ENCODE measurements at places on chromosomes 3 and 15. TPM values are rescaled to one million over a fixed set of nuclear protein-coding genes. Genes with fewer than 3 reads are reported as not detected.
A peak's percentile ranks its signal among the peaks of the same experiment; 100 is the strongest.

Gene ATP13A5
- not detected for total RNA-seq

Gene CPNE9
- 0.15 TPM for total RNA-seq

Gene ANKRD28
- 20.3 TPM for total RNA-seq

Gene RUVBL1
- total RNA-seq: 81.2 TPM

Gene BTLA
- total RNA-seq: not detected

Gene MST1R
- 5.8 TPM for total RNA-seq

Gene SLC22A13
- total RNA-seq: 0.33 TPM

- no peak overlapping the region for H3K27ac ChIP-seq
- H3K27me3 ChIP-seq: no peaks in the 10 kb centered on the region
- no peaks in the 10 kb centered on the region for H3K36me3 ChIP-seq
- H3K4me3 ChIP-seq: no peak overlapping the region
- peak; percentile 79 for DNase-seq
These were observed 1.6 kb upstream of the SEMA3B start for GRCh38 chr3:50267280-50267913.

DNA sequence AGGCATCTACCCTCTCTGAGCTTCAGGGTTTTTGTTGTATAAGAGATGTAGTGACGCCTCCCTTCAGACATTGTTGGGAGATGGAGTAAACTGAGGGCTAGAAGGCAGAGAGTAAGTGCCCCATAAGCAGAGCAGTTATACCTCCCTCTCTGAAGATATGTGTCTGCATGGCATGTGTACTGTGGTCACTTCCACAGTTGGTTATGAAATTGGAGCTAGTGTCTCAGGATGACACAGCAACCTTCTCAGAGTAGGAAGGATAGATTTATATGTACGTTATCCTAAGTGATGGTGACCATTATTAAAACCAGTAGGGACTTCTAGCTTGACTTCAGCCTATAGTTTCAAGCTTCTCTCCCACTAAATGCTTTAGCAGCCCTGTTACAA, 17.9 kb downstream of the PXK start:
- no peaks in the 10 kb centered on the region for H3K36me3 ChIP-seq
- no peak overlapping the region for H3K4me3 ChIP-seq
- H3K27me3 ChIP-seq: no peaks in the 10 kb centered on the region
- no peak for DNase-seq

- DNase-seq: no peak
- H3K27me3 ChIP-seq: no peaks in the 10 kb centered on the region
- H3K4me3 ChIP-seq: no peak overlapping the region
- no peaks in the 10 kb centered on the region for H3K4me1 ChIP-seq
- no peak overlapping the region for H3K27ac ChIP-seq
These were observed 259.8 kb upstream of the WNT5A start for GRCh38 chr3:55746808-55747413.

- H3K4me1 ChIP-seq: no peaks in the 10 kb centered on the region
- DNase-seq: no peak
- no peaks in the 10 kb centered on the region for H3K36me3 ChIP-seq
- no peaks in the 10 kb centered on the region for H3K27me3 ChIP-seq
- no peak overlapping the region for H3K4me3 ChIP-seq
These were observed 988.4 kb downstream of the TBL1XR1 start for GRCh38 chr3:176208915-176209314.

DNA sequence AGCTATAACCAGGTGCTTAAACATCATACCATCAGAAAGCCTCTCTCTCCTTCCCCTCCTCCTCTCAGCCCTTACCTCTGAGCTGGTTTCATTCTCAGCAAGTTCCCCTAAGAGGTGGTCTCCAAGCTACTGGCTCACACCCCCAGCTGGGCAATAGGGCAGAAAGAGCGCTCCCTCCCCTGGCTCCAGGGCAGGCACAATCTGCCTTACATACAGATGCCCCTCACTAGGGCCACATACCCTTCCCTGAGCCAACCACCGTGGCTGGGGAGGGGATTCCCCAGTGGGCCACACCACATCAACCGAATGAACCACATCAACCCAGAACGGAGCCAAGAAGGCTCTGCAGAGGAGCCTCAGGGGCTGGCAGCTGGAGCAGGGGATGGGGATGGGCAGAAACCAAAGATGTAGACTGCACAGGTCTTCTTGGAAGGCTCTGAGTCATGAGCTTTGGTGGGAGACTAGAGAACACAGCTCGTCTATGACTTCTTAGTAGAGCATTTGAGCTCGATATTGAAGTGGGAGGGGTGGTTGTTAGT, 4.6 kb upstream of the FBLN2 start:
- H3K4me3 ChIP-seq: no peak overlapping the region
- H3K27me3 ChIP-seq: no peaks in the 10 kb centered on the region
- no peak for DNase-seq
- H3K27ac ChIP-seq: no peak overlapping the region
- H3K4me1 ChIP-seq: peaks cover 9% of the 10 kb centered on the region
- H3K36me3 ChIP-seq: no peaks in the 10 kb centered on the region

GRCh38 chr15:87712211-87712610, 544.3 kb downstream of the NTRK3 start:
- H3K27me3 ChIP-seq: peaks cover 8% of the 10 kb centered on the region
- H3K4me1 ChIP-seq: no peaks in the 10 kb centered on the region
- DNase-seq: no peak

DNA sequence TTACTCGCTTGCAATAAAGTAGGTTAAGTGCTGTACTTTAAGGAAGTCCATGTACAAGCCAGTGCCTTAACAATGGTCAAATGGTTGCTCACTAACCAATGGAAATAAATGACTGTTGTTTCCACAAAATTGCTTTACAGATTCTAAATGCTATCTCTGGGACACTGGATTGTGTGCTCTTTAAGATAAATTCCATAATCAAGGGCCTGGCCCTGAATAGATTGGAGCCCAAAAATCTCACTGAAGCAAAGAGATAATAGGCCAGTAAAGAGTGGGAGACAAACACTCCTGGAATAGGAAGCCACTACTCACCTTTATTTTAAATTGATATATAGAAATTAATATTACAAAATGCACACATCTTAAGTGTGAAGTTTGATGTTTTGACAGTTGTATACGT, 62.4 kb upstream of the GOLGA6B start:
- H3K4me3 ChIP-seq: no peak overlapping the region
- H3K4me1 ChIP-seq: no peaks in the 10 kb centered on the region
- peaks cover 17% of the 10 kb centered on the region for H3K36me3 ChIP-seq

DNA sequence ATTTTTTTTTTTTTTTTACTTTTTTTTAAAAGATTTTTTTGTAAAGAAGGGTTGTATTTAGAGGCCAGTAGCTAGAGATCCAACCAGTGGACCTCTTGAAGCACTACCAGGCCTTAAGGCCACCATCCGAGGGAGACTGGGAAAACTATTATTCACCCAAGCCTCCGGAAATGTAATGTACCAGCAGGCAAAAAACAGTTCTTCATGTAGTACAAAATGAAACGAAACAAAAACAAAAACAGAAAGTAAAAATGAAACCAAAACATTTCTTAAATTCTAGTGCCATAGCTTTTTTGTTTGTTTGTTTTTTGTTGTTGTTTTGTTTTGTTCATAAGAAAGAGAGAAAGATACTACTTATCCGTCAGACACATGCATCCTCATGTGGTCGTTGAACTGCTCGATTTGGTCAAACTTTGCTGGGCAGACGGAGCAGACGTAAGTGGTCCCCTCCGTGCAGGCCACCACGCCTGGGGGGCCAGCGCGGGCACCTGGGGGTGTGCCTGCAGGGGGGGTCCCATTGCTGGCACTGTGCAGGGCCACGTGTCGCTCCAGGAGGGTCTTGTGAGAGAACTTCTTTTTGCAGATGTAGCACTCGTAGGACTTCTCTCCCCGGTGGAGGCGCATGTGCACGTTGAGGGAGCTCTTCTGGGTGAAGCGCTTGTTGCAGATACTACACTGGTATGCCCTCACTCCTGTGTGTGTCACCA, 45.0 kb downstream of the TIGIT start:
- no peak overlapping the region for H3K4me3 ChIP-seq
- no peak for DNase-seq
- H3K4me1 ChIP-seq: no peaks in the 10 kb centered on the region
- no peaks in the 10 kb centered on the region for H3K36me3 ChIP-seq
- no peak overlapping the region for H3K27ac ChIP-seq

- H3K27ac ChIP-seq: peak overlapping the region; percentile 14
- H3K4me3 ChIP-seq: no peak overlapping the region
- DNase-seq: no peak
- no peaks in the 10 kb centered on the region for H3K4me1 ChIP-seq
These were observed 255.3 kb upstream of the LRTM1 start for GRCh38 chr3:55183201-55183600.

- H3K4me1 ChIP-seq: no peaks in the 10 kb centered on the region
- no peaks in the 10 kb centered on the region for H3K36me3 ChIP-seq
- H3K27ac ChIP-seq: no peak overlapping the region
- peaks cover 13% of the 10 kb centered on the region for H3K27me3 ChIP-seq
- no peak overlapping the region for H3K4me3 ChIP-seq
These were observed 19.5 kb upstream of the LAMP3 start for GRCh38 chr3:183182073-183182472.

DNA sequence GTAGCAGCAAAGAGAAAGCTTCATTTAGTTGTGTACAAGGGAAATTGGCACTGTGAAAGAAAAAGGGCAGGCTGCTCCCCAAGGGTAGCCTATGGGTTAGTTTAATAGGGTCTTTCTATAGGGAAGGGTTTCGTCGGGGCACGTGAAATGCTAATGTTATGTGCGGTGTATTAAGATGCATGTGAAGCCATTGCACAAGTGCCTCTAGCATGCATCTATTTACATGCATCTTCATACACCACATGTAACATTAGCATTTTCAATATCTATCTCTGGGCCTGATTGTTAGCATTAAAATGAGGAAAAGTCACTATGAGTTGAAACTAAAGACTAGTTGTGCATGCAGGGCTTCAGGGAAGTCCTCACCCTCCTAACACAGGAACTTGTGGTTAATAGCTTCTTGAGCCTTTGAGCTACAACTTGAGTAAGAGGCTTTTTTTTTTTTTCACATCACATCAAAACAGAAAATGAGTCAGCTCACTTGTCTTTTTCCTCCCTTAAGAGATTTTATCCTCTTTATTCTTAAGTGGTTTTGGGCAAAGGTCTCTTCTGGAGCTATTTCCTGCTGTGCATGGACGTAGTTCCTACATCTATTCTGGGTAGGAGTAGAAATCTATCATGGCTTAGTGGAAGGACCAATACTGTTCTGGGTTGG, 613.4 kb downstream of the ZPLD1 start:
- no peaks in the 10 kb centered on the region for H3K4me1 ChIP-seq
- H3K4me3 ChIP-seq: no peak overlapping the region
- H3K27me3 ChIP-seq: no peaks in the 10 kb centered on the region
- H3K27ac ChIP-seq: no peak overlapping the region
- DNase-seq: no peak
- H3K36me3 ChIP-seq: no peaks in the 10 kb centered on the region

GRCh38 chr15:61133361-61133760, 95.7 kb downstream of the RORA start:
- H3K4me1 ChIP-seq: no peaks in the 10 kb centered on the region
- no peaks in the 10 kb centered on the region for H3K27me3 ChIP-seq
- no peak overlapping the region for H3K4me3 ChIP-seq
- H3K36me3 ChIP-seq: no peaks in the 10 kb centered on the region
- H3K27ac ChIP-seq: no peak overlapping the region

- no peaks in the 10 kb centered on the region for H3K36me3 ChIP-seq
- no peaks in the 10 kb centered on the region for H3K27me3 ChIP-seq
- no peaks in the 10 kb centered on the region for H3K4me1 ChIP-seq
These were observed 74.7 kb downstream of the DPPA2 start for GRCh38 chr3:109241459-109242186.

DNA sequence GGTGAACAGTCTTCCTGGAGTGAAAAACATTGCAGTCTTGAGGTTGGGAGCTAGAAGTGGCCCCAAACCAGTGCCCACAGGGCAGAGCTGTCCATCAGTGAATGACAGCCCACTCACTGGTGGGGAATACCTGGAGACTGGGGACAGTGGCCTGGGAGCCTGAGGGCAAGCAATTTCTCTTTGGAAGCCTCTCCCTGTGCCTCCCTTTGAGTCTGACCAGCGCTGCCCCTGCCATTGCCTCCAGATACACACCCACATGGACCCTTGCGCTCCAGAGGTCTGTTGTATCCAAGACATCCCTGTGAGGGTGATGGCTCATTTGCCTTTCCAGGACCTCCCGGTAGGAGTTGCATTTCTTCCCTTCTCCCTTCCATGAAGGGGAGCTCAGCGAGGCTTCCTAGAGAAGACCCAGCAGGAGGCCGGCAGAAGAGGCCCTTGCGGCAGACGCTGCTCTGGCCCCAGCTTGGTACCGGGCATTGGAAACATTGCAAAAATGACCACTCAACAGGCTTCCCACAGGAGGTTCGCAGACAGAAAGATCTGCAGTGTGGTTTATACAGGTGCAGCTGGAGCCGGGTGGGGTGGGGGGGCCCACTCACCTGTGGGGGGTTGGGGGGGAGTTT, 38.5 kb downstream of the KLF13 start:
- DNase-seq: no peak
- H3K27ac ChIP-seq: no peak overlapping the region
- H3K27me3 ChIP-seq: no peaks in the 10 kb centered on the region
- no peaks in the 10 kb centered on the region for H3K36me3 ChIP-seq

DNA sequence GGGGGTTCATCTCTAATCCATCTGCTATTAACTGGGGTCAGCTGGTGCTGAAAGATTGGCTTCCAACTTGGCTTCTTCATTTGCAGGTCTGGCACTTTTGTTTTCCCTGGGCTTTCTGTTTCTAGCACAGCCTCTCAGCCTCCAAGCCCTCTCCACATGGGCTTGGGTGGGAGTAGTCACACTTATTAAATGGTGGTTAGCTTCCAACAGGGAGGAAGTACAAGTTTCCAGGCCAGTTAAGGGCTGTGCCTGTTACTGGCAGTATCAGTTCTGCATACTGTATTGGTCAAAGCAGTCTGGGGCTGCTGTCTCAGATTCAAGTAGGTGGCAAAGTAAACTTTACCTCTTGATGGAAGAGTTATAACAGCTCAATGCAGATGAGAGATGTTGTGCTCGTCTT, 627.1 kb upstream of the CCDC54 start:
- no peak overlapping the region for H3K4me3 ChIP-seq
- no peak overlapping the region for H3K27ac ChIP-seq
- H3K4me1 ChIP-seq: no peaks in the 10 kb centered on the region
- no peaks in the 10 kb centered on the region for H3K27me3 ChIP-seq
- no peaks in the 10 kb centered on the region for H3K36me3 ChIP-seq

DNA sequence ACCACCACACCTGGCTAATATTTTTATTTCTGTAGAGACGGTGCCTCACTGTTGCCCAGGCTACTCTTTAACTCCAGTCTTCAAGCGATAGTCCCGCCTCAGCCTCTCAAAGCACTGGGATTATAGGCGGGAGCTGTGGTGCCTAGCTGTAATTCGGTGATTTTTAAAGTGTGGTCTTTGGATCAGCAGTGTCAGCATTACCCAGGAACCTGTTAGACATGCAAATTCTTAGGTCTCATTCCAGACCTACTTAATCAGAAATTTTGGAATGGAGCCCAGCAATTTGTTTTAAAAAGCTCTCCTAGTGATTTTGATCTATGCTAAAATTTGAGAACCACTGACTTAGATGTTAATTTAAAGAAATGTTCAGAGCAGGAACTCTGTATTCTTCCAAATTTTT, 51.9 kb downstream of the GOLM2 start:
- peaks cover 12% of the 10 kb centered on the region for H3K36me3 ChIP-seq
- no peak overlapping the region for H3K4me3 ChIP-seq
- DNase-seq: no peak
- H3K27ac ChIP-seq: no peak overlapping the region
- H3K4me1 ChIP-seq: no peaks in the 10 kb centered on the region
- H3K27me3 ChIP-seq: no peaks in the 10 kb centered on the region

- no peaks in the 10 kb centered on the region for H3K27me3 ChIP-seq
- DNase-seq: no peak
- no peak overlapping the region for H3K27ac ChIP-seq
- H3K4me3 ChIP-seq: no peak overlapping the region
- no peaks in the 10 kb centered on the region for H3K4me1 ChIP-seq
These were observed 17.9 kb downstream of the SERP1 start for GRCh38 chr3:150528354-150528797.

- no peak overlapping the region for H3K27ac ChIP-seq
- DNase-seq: no peak
- H3K27me3 ChIP-seq: no peaks in the 10 kb centered on the region
- no peak overlapping the region for H3K4me3 ChIP-seq
- H3K36me3 ChIP-seq: no peaks in the 10 kb centered on the region
These were observed 65.9 kb upstream of the TNIK start for GRCh38 chr3:171526146-171526545.
